Activated CD8-positive, alpha-beta T cell treated with anti-CD3 and anti-CD28 coated beads, Interleukin-2, amount 10 ng/mL, durations not matched to agents 7 days and 5 days (primary cell): ENCODE measurements at places on chromosomes 4 and X.

DNA sequence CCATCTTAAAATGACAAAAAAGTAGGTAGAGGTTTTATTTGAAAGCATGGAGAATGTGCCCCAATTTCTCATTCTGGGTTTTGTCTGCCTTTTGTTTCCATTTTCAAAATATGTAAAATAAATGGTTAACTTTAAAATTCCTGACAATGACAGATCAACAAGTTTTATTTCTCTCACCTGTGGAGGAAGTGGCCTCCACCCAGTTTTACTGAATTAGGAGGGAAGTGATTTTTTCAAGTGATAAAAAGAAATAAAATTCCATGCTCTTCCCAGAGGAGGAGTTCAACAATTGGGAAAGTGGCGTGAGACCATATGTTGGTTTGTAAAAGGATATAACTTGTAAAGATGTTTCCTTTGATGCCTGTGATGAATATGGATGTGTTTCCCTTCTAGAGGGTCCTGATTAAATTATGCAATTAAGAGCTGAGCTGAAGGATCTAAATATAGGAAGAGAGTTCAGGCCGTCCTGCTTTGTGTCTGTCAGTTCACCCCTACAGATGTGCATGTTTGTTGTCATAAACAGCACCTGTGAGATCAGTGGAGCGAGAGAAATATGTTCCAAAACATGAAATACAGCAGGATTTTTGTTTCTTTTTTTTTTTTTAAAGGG lies 19.5 kb downstream of the SMAD1 start:
- DNase-seq = no peak

DNA sequence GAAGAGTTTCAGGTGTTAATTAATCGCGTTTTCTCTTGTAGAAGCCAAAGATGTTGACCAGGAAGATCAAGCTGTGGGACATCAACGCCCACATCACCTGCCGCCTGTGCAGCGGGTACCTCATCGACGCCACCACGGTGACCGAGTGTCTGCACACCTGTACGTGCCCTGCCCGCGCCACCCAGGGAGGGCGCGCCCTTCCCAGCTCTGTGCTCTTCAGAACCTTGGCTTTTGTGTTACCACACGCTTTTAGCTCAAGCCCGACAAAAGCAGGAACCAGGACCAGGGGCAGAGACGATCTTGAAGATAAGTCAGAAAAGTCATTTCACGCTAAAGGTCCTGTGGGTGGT lies 28.0 kb downstream of the PCGF3 start:
- DNase-seq = no peak

DNA sequence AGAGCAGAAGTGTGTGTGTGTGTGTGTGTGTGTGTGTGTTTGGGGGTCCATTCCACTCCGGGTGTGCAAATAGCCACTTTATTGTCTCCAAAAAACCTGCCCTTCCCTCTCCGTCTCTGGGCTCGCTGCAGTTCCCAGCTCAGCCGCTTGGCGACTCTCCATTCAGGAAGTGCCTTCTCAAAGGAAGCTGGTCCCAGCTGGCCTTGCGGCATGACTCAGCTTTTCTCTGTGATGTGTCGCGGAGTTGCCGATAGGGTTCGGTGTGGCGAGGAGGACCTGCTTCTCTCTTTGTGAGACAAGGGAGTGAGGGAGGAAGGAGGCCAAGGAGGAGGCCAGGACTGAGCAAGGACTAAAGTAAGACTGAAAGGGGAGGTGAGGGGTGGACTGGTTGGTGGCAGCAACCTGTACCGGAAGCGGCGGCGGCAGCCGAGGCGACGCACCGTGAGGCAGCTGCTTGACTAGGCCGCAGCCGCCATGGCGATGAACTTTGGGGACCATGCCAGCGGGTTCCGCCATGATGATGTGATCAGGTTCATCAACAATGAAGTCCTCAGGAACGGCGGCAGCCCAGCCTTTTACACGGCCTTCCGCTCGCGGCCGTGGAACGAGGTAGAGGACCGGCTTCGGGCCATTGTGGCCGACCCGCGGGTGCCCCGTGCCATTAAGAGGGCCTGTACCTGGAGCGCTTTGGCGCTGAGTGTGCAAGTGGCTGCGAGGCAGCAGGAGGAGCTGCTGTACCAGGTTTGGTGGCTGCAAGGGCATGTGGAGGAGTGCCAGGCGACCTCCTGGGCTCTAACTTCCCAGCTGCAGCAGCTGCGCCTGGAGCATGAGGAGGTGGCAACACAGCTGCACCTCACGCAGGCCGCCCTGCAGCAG lies at the start of gene TEX13C:
Gene TEX13C (plus strand): TSS at position 226 of the 876 bp plus-strand sequence. CDS start 249 bp downstream, at position 475.
- DNase-seq = no peak

GRCh38 chr4:42417550-42417949 lies 20.3 kb downstream of the SHISA3 start:
- DNase-seq = no peak
